ENCODE measurements at places on chromosomes 3 and 15.

- no peak for DNase-seq
These were observed 187.7 kb downstream of the SATB1 start for GRCh38 chr3:18237251-18238005.

DNA sequence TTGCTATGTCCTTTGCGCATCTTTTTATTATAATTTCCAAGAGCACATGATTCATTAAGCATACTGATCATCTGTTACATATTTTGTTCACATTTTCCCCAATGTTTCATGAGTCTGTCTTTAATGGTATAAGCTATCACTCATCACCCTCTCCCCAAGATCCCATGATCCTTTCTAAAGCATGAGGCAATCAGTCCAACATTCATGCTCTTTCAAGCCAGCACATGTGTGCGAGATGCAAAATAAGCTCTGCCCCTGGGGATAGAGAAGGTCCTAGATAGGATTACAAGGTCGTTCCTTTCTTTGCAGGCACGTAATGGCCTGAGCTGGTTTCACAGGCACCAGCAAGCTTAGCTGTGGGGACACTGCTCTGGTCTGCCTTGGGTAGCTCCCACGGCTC lies 32.2 kb upstream of the B3GNT5 start:
- DNase-seq = no peak

- no peak for DNase-seq
These were observed 164.0 kb downstream of the MINAR1 start for GRCh38 chr15:79595995-79596622.

DNA sequence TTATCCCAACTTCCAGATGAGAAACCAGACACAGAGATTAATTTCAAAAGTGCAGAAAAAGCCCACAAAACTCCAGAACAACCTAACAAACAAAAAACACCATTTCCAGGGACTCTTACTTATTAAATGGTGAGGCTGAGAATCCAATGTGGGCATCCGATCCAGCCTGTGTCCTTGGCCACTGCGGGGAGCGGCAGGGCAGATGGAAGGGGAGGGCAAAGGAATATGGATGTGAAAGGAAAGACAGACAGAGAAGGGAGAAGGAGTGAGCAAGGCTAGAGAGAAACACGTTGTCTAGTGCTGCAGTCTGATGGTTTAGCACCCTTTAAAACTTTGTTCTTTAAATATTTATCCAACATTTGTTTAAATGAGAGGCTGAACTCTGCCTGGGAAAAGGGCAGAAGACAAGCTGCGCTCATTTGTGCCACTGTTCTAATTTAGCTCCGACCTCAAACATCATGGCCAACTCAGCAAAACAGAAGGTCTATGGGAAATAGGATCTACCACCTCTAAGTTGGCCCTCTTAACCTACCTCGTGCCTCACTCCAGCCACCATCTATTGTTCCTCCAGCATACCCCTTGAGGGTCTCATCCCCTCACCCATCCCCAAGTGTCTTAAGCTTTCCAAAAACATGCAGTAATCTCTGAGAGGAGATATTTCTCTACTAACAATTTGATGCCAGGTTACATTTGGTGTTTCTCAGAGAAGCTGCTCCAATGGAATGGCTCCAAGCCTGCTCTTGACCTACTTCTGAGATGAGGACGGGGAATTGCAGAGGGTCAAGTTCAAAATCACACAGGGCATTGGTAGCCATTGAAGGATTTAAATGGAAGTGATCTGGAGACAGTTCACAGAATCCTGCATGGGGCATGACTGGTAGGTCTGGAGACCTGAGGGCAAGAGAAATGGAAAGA lies 77.4 kb downstream of the CD47 start:
- no peak for DNase-seq

- peak; percentile 53 for DNase-seq
These were observed 42.0 kb upstream of the ICE2 start for GRCh38 chr15:60520825-60521368.

DNA sequence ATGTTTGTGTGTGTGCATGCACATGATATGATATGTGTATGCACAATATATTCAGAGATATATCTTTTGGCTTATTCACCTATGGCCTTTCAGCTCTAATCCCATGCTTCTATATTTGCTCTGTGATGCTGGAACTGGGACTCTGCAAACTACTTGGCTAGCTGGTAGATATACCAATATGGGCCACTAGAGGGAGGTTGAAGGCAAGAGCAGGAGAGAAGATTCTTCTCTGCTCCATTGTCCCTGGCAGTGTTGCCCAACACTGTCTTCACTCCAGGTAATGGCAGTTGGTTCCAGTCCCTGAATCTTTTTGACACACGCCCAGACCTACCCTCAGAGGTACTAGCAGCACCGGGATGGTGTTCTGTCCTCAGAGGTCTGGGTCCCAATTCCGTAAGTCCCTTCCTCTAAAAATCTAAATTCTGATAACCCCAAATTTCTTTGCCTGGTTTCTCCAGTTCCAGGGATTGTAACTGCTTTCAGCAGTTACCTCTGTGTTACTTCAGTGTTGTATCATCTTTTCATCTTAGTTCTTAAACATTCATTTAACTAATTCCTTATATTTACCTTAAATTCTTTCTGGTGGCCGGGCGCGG lies 44.7 kb downstream of the GTPBP8 start:
- DNase-seq = no peak

DNA sequence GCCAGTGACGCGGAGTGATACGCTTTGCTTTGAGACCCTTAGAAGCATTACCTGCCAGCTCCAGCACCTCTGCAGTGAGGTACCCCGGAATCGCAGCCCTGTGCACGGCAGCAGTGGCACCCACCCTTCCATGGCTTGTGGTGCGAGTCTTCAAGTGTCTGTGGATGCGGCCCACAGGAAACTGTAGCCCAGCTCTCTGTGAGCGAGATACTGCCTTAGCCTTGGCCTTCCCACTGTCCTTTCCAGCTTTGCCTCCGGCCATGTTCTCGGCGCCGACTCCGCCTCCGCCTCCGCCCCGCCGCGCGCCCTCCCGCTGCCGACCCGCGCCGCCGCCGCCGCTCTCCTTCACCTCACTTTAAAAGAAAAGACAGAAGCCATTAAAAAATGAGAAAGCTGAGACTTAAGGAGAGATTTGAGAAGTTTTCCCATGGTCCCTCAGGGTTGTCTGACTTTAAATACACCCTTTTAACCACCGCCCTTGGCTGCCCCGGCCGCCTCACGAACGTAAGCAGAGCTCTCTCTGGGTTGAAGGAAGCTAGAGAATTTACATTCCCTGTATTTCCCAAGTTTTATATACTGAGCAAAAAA lies 78.5 kb upstream of the FAM174B start:
- DNase-seq = no peak

GRCh38 chr15:76932135-76932966 lies 802 bp downstream of the RCN2 start:
- no peak for DNase-seq

DNA sequence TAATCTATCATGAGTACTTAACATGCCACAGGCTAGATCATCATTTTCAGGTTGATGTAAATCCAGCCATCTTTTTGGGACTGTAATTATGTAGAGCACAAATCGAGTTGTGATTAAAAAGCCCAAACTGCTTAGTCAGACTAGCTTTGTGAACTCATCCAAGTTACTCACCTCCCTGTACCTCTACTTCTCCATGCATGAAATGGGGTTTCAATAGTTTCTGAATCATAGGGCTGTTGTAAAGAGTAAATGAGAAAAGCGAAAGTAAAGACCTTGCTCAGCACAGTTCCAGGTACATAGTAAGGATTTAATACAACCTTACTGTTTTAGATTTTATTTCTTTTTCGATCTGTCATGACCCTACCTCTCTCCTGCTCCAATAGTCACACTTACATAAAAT lies 85.6 kb upstream of the GAP43 start:
- no peak for DNase-seq

- no peak for DNase-seq
These were observed 98.8 kb downstream of the AKAP13 start for GRCh38 chr15:85479071-85479647.

DNA sequence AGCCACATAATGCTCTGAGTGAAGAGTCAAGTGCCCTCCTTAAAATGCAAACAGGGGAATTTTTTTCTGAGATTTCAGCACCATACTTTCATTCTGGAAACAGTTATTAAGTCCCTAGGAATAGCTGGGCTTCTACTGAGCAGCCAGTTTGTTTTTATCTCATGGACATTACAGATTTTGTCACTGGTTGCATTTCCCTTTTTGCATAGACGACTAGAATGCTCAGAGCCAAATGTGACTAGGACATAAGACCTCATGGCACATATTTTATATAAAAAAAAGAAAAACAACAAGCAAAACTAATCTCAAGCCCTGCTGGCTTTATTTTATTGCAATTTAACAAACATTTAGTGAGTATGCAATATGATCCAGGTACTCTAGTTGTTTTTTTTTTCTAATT lies 112.7 kb upstream of the NANOGP8 start:
- DNase-seq = no peak

- DNase-seq = no peak
These were observed 61.2 kb downstream of the THBS1 start for GRCh38 chr15:39642011-39642640.

DNA sequence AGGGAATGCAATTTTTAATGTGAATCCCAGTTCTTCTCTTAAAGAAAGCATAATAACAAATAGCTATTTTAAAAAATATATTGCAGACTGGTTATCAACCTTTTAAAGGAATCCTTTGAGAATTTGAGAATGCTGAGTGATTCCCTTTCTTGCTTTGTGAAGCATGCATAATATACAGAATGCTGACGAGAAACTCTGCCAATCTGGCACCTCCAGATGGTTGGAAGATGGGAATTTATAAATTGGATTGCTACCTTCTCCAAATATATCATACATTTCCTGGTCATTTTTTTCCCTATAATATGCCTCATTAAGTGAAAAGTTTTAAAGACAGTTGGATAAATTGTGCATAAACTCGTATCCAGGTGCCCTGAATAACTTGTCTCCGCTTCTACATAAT lies 333.9 kb upstream of the ARPP21 start:
- no peak for DNase-seq

- DNase-seq = no peak
These were observed 18.3 kb downstream of the PPARG start for GRCh38 chr3:12307136-12307535.

GRCh38 chr15:93152360-93152759 lies 63.3 kb upstream of the RGMA start:
- peak; percentile 9 for DNase-seq

- no peak for DNase-seq
These were observed 632 bp upstream of the DHX36 start for GRCh38 chr3:154324919-154325318.

DNA sequence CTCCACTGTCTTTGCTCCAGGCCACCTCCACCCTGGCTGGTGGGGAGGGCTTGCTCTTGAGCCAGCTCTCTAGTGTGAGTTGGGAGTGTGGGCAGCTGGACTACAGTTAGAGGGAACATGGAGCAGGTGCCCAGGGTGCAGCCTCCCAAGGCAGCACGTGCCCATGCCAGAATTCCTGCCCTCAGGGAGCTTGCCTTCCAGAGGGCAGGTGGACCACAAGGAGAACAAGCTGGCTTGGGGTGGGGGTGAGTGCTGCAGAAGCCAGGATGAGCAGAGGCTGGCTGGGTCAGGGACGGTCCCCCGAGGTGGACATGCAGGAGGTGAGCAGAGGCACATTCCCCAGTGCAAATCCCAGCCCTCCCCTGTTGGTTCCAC lies 89.5 kb downstream of the VGLL4 start:
- DNase-seq = no peak

- no peak for DNase-seq
These were observed 34.9 kb upstream of the POU1F1 start for GRCh38 chr3:87311309-87311708.

DNA sequence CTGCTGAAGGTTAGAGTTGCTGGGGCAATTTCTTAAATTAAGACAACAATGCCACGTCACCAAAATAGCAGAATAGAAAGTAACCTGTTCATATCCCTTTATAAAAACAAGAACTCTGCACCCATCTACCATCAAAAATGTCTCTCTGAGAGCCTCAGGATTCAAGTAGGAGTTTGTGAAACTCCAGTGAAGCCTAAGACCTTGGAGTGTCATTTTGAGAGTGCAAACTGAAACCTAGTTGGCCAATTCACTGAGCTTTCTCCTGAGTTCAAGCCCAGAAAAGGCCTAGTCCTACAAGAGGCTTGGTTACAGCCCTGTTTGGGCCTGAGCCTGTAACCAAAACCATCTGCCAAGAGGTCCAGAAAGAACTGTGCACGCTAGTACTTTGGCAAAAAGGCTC lies 335.1 kb downstream of the EFHB start:
- no peak for DNase-seq

- no peak for DNase-seq
These were observed 995 bp downstream of the CHST14 start for GRCh38 chr15:40471808-40472150.

GRCh38 chr3:167941234-167941995 lies 154.3 kb downstream of the GOLIM4 start:
- no peak for DNase-seq

DNA sequence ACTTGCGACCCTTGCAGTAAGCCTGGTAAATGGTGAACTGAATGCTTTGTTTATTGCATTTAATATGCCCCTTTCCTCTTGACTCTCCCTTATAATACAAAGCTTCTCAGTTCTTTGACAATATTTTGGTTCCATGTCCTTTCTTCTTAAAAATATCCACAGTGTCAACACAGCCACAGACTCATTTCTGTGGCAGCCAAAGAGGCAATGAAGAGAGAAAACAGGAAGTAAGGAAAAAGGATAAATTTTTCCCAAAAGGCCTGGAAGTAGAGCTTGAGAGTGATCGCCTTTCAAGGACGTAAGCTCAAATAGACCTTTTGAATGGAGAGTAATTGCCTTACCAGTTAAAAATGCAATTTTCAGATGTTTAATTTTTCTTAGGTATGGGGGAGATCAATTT lies 59.4 kb downstream of the PEX5L start:
- no peak for DNase-seq

DNA sequence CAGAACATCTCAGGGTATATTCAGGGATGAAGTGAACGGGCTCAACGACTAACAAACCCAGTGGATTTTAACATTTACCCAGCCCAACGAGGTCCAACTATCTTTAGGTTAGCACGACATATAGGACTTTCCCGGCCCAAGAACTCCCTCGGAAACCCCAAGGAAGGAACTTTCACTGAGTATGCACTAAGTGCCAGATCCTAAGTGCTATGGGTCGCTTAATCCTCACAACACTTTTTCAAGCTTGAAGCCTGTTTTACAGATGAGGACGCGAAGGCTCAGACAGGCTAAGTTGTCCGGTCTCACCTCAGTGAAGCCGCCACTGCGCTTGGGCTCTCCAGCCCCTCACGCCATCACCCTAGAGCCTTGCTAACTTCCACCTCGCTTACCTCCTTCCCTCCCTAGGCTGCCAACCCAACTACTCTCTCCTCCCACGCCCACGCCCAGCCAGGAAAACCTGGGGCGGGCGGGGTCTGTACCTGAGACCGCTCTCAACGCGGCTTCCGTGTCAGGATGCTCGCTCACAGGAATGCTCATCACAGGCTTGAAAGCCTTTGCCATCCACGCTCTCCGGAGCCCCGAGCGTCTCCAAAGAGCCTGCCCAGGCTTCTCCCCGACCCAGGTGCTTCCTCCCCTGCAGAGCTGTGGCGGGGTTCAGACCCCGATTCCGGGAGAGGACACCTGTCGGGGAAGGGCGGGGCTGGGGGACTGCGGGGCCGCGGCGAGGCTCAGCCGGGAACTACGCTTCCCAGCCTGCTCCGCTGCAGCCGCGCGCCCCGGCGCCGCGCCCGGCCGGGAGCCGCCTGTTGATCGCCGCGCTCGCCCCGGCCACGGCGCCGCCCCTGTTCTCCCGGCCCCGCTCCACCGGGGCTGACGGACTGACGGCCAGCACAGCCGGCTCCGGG lies at the start of gene TMOD2:
Gene TMOD2, plus strand, starts transcription at position 806 of the 905 bp plus-strand sequence. CDS start 14,845 bp downstream, outside the sequence.
- peak; percentile 25 for DNase-seq

GRCh38 chr15:71807125-71807629 lies 3.2 kb upstream of the NR2E3 start:
- no peak for DNase-seq

- DNase-seq = no peak
These were observed 585 bp upstream of the MKRN2 start for GRCh38 chr3:12556314-12556689.
